Sigmoid colon (tissue), 7 donors: ENCODE measurements at places on chromosomes 7 and 10. TPM values are rescaled to one million over a fixed set of nuclear protein-coding genes. Genes with fewer than 3 reads are reported as not detected.

Gene PHYHIPL
- 2.0 TPM for total RNA-seq

GRCh38 chr10:81096558-81096957 lies 558.9 kb downstream of the SH2D4B start:
- no peak for DNase-seq
- no peaks in the 10 kb centered on the region for H3K4me1 ChIP-seq
- H3K4me3 ChIP-seq: no peak overlapping the region
- H3K27ac ChIP-seq: no peak overlapping the region
- H3K36me3 ChIP-seq: no peaks in the 10 kb centered on the region

DNA sequence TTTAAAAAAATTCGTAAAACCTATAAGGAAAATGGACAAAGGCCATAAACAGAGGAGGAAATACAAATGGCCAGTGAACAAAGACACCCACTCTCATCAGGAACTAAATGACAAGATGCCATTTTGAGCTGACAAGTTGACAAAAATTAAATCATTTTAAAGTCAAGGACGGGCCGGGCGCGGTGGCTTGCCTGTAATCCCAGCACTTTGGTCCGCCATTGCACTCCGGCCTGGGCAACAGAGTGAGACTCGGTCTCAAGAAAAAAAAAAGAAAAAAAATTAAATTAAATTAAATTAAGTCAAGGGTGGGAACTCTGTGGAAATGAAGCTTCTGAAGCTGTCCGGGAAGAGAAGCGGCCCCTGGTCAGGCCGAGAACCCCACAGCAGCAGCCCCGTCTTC lies 1.2 kb upstream of the NOM1 start:
- no peaks in the 10 kb centered on the region for H3K4me1 ChIP-seq
- H3K27ac ChIP-seq: peak overlapping the region; percentile 25
- H3K36me3 ChIP-seq: peaks cover 11% of the 10 kb centered on the region
- no peak for DNase-seq

DNA sequence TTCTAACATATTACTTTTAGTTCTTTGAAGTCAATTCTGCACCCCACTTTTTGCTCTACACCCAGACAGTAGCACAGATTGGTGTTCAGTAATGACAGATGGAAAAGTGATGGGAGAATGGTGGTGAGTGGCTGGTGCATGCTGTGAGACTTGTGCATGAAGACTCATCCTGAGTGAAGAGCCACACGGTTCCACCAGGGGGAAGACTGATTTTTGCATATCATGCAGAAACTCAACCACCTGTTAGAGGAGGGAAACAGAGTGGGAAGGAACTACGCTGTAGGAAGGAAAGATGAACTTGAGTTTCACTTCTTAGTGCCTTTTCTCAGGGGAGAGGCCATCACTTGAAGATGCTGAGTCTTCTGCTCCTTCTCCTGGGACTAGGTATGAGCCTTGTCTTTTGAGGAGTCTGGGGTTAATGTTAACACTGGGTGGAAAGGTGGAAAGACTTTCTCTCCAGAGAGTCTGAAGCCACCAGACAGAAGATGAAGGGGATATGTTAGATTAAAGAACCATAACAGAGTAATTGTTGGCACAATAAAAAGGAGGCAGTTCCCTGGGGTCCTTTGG lies 9.3 kb upstream of the PRSS1 start:
- no peaks in the 10 kb centered on the region for H3K36me3 ChIP-seq
- DNase-seq: no peak
- no peak overlapping the region for H3K27ac ChIP-seq
- H3K4me1 ChIP-seq: no peaks in the 10 kb centered on the region
- no peaks in the 10 kb centered on the region for H3K27me3 ChIP-seq

DNA sequence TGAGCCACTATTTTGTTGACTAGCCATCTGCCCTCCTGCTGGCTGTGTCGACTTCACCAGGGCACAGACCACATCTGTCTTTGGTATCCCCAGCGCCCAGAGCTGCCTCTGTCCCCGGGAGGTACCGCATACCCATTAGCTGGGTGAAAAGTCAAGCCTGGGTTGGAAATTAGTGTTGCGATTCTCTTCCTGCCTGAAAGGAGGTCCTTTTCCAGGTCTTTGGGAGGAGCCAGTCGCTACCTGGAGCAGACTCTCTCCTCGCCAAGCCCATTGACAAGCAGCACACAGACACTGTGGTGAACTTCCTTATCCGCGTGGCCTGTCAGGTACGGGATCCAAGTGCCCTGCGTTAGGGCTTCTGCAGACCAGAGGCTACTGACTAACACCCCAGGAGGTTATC lies 79.4 kb downstream of the TRRAP start:
- H3K4me3 ChIP-seq: no peak overlapping the region
- DNase-seq: no peak
- peaks cover 100% of the 10 kb centered on the region for H3K36me3 ChIP-seq
- H3K27ac ChIP-seq: no peak overlapping the region
- no peaks in the 10 kb centered on the region for H3K4me1 ChIP-seq
